Stomach (tissue), 19 donors: ENCODE measurements at places on chromosomes 2 and 18. TPM values are rescaled to one million over a fixed set of nuclear protein-coding genes. Genes with fewer than 3 reads are reported as not detected.

Gene RFTN2
- polyA plus RNA-seq = 2.7 TPM

Gene ITGAV
- polyA plus RNA-seq = 14.2 TPM

Gene DPP10
- polyA plus RNA-seq = 0.56 TPM

Gene CYP27A1
- 4.4 TPM for polyA plus RNA-seq

Gene SERPINB4
- 0.68 TPM for polyA plus RNA-seq

Gene XPO1
- polyA plus RNA-seq = 20.6 TPM

Gene MATN3
- polyA plus RNA-seq = 0.53 TPM

Gene NAT8
- not detected for polyA plus RNA-seq
